ENCODE measurements at places on chromosomes 7 and 10.

DNA sequence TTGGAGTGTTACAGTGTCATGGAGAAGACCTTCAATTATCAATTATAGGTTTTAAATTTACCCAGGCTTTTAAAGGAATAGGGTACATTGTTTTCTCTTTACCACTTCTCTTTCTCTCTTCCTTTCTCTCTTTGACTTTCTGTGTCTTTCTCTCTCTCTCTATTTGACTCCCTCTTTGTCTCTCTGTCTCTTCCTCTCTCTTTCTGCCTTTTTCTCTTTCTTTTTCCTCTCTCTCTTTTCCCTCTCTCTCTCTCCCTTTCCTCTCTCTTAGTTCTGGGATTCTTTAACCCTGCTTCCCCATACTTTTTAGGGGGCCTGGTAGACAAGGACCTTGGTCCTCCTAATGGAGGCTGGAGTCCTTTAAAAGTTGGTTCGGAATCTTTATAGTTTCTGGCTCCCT is 15.9 kb upstream of the GHITM start:
- DNase-seq, result no peak

DNA sequence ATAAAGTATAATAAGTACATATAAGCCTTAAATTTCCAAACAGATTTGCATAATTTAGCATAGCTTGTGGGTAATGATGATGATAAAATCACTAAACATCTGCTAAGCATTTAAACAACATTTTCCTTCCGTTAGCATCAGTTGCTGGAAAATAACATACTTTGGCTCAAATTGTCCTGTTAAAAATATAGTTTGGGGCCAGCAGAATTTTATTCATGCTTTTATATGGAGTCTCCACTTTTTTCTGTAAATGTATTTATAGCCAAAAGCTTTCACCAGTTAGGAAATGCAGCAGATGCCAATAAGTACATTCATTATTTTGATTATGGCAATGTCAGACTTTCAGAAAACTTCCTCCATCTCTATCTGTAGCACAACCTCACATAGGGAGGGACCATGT is 107.2 kb downstream of the CNTNAP2 start:
- DNase-seq, result no peak

DNA sequence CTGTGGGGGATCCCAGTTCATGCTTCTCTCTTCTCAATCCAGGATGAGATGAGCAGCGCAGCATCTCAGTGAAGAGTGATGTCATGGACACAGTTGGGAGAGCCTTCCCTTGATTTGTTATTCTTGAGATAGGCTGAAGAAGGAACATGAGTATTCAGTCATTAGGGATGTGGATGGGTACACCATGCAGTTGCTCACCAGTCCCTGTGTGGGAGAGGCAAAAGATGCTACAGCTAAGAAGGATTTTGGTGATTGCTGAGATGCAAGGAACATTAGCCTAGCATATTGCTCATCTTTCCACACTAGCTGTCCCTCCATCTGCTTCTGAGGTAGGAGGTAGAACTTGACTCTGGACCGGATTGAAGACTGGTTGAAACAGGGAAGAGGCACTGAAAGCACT is 179.6 kb downstream of the GALNT17 start:
- no peak for DNase-seq

DNA sequence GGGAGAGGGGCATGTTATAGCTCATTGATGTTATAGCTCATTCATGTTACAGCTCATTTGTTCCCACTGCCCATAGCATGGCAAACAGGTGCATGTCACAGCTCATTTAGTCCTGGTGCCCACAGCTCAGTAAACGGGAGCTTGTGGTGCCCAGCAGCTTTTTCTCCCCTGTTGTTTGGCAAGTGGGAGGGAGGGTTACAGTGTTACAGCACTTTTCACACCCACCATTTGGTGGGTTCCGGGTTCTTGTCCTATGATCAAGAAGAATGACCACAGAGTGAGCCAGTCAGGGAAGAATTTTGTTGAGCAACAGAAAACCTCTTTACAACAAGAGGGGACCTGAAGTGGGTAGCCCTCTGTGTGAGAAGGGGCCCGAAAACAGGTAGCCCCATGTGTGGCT is 162.8 kb upstream of the CSTF2T start:
- DNase-seq, result no peak

- no peak for DNase-seq
Measured at GRCh38 chr10:29009464-29009863, 279.4 kb upstream of the LYZL1 start.

- no peak for DNase-seq
Measured at GRCh38 chr7:147833557-147833956, 757.0 kb upstream of the C7orf33 start.

All from Kasumi-1 (cell line).